Breast epithelium (tissue), 4 donors: ENCODE measurements at places on chromosomes 16 and 17. TPM values are rescaled to one million over a fixed set of nuclear protein-coding genes. Genes with fewer than 3 reads are reported as not detected.

Gene LITAFD
- total RNA-seq, result not detected

Gene TSNAXIP1
- 3.9 TPM for total RNA-seq

Gene CCL4
- 2.6 TPM for total RNA-seq

Gene RHBDL3
- 0.16 TPM for total RNA-seq

Gene RCVRN
- total RNA-seq, result 0.66 TPM

Gene ASPHD1
- 2.5 TPM for total RNA-seq

Gene MYADML2
- not detected for total RNA-seq

Gene TM4SF5
- total RNA-seq, result not detected

Gene GPR142
- not detected for total RNA-seq

Gene CBFA2T3
- 0.88 TPM for total RNA-seq

Gene HAP1
- 0.33 TPM for total RNA-seq

Gene EPX
- not detected for total RNA-seq

Gene CPNE7
- total RNA-seq, result not detected

Gene TBC1D28
- total RNA-seq, result not detected

Gene KRT28
- not detected for total RNA-seq

Gene BEAN1
- 3.5 TPM for total RNA-seq

Gene SLC13A2
- 0.66 TPM for total RNA-seq

Gene BCAR1
- total RNA-seq, result 38.7 TPM

Gene ZG16
- 0.33 TPM for total RNA-seq

Gene ACSM3
- 60.2 TPM for total RNA-seq

Gene BORCS6
- 10.8 TPM for total RNA-seq

Gene TP53TG3
- total RNA-seq, result 0.32 TPM

Gene TBC1D3D
- total RNA-seq, result not detected

Gene HOXB13
- total RNA-seq, result not detected
